Sciatic nerve (tissue), 2 donors: ENCODE measurements at places on chromosomes 3 and 15. TPM values are rescaled to one million over a fixed set of nuclear protein-coding genes. Genes with fewer than 3 reads are reported as not detected.
A peak's percentile ranks its signal among the peaks of the same experiment; 100 is the strongest.

- no peak for DNase-seq
Observed at GRCh38 chr3:49883998-49884397, 14.3 kb upstream of the CAMKV start.

DNA sequence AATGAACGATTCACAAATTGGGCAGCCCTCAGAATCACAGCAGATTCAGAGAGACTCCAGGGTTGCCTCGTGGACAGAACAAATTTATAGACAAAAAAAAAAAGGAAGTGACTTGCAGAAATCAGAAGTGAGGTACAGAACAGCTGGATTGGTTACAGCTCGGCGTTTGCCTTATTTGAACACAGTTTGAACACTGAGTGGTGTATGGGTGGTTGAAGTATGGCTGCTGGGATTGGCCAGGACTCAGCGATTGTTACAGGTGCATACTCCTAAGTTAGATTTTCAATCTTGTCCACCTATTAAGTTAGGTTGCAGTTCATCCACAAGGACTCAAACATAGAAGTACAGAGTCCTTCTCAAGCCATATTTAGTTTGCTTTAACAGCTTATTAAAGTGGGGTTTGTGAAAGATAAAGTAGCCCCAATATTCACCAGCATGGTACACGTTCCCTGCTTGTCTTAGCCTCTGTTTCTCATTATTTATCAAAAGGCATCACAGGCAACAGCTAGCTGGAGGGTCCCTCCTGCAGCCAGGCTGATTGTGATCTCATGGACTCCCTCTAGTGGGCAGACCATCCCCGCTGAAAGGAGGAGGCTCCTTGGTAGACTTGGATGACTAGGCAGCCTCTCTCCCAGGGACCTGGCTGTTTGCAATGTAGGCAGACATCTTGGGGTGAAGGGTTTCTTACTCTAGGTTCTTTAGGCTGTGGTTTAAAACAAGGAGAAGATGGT lies 17.6 kb upstream of the ALDH1L1 start:
- peak; percentile 79 for DNase-seq

DNA sequence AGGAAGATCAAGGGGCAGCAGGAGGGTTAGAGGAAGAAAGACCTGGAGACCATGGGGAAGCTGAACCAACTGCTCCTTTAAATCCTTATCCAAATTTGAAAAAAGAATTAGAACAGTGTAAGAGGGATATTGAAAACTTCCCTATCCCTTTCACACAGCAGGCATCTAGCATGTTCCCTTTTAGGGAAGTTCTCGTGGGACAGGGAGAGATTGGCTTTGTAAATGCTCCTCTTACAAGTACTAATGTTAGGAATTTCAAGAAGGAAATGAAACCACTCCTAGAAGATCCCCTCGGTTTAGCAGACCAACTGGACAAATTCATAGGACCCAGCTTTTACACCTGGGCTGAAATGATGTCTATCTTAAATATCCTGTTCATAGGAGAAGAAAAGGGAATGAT lies 41.5 kb downstream of the PPCDC start:
- DNase-seq: no peak

DNA sequence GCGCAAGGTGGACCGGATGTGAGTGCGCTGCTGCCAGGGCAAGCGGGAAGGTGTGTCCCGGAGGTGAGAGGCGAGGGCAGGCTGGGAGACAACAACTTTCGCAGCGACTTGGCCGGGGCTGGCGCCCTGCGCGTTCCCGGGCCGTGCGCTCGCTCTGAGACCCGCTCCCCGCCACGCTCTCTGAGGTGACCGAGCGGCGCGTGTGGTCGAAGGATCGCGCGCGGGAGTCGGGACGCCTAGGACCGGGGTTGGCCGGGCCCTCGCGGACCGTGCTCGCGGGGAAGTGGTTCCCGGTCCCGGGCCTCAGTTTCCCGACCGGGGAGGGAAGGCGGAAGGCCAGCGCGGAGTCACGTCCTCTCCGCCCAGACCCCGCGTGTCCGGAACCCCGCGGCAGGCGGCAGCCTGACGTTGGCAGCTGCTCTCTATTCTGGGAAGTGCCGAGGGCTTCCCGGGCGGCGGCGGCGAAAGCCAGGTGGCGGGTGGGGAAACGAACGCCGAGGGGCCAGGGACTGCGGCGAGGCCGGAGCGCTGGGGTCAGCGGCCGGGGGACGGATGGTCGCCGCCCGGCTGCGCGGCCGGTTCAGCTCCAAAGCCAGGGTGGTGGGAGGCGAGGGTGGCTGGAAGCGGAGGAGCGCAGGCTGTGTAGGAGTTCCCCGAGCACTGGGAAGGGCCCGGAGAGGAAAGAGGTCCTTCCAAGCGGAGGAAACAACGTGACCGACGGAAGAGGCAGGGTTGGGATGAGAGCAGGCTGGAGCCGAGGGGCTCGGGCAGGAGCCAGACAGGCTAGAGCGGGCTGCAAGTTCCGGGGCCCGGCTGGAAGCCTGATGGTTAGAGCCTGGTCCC lies 1.0 kb upstream of the IGF2BP2 start:
- DNase-seq: peak; percentile 67

DNA sequence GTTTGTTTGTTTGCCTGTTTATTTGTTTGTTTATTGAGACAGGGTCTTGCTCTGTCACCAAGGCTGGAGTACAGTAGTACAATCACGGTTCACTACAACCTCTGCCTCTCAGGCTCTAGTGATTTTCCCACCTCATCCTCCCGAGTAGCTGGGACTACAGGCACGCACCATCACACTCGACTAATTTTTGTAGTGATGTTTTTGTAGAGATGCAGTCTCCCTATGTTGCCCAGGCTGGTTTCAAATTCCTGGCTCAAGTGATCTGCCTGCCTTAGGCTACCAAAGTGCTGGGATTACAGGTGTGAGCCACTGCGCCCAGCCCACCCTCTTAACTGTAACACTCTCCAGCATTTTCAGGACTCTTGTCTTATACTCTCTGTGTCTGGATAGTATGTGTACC lies 26.7 kb downstream of the PLD1 start:
- DNase-seq: no peak

GRCh38 chr3:183576487-183577107 lies 21.1 kb upstream of the KLHL6 start:
- DNase-seq: no peak

- no peak for DNase-seq
Observed at GRCh38 chr15:57220205-57220604, 156.1 kb upstream of the CGNL1 start.

DNA sequence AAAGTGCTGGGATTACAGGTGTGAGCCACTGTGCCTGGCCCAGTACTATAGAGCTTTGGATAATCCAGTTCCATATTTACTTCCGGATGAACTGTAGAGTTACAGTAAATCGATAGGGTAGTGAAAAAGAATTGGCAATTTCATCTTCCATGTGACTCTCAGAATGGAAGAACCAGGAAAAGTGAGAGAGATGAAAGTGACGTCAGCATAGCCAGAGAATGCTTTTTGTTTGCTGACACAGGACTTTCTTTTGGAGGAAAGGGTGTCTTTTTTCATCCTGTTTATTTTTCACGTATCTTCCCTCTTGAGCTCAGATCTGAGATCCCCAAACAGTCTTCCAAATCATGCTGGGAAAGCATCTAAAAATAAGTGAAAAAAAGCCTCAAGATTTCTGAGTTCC lies 91.2 kb upstream of the KCNAB1 start:
- no peak for DNase-seq

- DNase-seq: no peak
Observed at GRCh38 chr3:186883686-186884058, 41.2 kb downstream of the ADIPOQ start.

DNA sequence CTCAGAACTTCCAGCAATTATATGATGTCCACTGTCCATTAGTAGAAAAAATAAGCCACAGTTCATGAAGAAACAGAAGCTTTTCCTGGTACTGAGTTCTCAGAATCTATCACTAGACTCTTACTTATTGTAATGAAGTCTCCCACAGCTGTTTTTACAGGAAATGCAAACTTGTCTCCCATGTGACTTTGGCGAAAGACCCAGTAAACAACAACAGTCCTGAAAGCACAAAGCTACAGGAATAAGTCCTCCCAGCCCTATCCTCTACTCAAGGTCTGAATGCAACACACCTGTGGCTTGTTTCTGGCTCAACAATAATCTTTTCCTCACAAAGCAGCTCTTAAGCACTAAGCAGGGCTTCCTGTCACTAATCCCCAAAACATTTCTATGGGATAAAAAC lies 55.9 kb downstream of the EOMES start:
- no peak for DNase-seq

- DNase-seq: no peak
Observed at GRCh38 chr3:25454005-25454927, 26.2 kb downstream of the RARB start.

The GOLGA8H gene
- total RNA-seq: 4.9 TPM

The PAQR9 gene
- total RNA-seq: 0.13 TPM

The ERC2 gene
- 1.7 TPM for total RNA-seq

The AEN gene
- 10.7 TPM for total RNA-seq

The C3orf20 gene
- 0.18 TPM for total RNA-seq

The DNASE1L3 gene
- 2.0 TPM for total RNA-seq

The FOXL2 gene
- 0.13 TPM for total RNA-seq
